ENCODE measurements at places on chromosomes 11 and 22.
A peak's percentile ranks its signal among the peaks of the same experiment; 100 is the strongest.

DNA sequence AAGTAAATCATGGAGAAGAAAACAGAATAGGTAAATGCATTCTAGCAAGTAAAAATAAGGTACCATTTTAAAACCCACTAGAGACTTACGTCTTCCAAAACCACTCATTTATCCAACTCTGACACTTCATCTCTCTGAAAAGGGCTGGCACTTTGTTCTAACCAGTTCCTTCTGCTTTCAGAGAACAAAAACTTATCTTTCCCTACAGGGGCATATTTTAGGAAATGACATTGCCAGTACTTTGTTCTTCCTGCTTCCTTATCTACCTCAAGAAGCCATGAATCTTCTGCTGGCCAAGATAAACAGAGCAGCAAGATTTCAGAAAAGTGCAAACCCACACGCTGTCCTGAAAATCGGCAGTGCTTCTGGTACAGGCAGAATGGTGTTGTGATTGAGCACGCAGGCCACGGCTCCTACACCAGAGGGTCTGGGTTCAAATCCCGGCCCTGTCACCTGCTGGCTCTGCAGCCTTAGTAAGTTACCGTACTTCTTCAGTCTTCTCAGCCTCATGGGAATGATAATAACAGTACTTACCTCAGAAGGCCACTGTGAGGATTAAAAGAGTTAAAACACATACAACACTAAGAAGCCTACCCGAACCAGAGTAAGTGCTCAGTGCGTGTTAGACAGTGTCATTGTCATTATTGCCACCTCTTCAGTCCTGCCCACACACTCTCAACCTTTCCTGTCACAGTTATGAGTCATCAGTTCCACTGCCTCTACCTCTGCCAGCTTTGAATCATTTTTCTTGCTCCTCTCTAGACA lies 11.0 kb downstream of the MPZL3 start:
- peak; percentile 73 for DNase-seq

GRCh38 chr22:35596821-35597220 lies 20.3 kb downstream of the MB start:
- DNase-seq: no peak

DNA sequence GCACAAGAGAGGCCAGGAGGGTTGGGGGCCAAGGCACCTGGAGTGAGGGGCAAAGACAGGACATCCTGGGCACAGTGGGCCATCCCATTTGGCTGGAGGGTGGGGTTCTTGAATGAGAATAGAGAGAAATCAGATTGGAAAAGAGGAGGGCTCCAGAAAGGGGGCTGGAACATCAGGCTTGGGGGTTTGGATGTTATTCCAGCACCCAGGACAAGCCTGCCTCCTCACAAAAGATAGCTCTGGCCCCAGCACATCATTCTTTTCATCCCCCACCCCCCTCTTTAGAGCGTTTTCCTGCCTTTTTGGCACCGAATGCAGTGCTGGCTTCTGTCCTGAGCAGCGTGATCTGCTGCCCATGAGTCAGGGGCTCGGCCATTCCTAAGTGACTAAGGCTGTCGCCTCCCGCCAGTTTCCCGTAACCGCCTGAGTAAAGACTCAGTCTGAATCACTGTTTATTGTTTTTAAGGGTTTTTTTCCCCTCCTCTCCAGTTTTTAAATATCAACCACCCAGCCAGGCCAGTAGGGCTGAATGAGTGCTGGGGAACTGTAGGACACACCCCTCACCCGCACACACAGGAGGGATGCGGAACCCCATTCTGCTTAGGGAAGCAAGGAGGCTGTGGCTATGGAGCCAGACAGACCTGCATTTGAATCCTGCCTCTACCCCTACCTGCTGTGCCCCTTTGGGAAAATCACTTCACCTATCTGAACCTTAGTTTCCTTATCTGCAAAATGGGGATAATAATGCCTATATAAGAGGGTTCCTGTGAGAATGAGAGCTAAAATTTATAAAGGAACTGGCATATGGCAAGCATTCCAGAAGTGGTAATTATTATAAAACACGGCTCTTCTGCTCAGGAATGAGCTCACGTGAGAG lies 32.4 kb upstream of the NAV2 start:
- no peak for DNase-seq

- DNase-seq: no peak
These were observed 142.8 kb downstream of the MAML2 start for GRCh38 chr11:96200243-96200642.

GRCh38 chr22:29302681-29303465 lies 3.6 kb upstream of the GAS2L1 start:
- no peak for DNase-seq

DNA sequence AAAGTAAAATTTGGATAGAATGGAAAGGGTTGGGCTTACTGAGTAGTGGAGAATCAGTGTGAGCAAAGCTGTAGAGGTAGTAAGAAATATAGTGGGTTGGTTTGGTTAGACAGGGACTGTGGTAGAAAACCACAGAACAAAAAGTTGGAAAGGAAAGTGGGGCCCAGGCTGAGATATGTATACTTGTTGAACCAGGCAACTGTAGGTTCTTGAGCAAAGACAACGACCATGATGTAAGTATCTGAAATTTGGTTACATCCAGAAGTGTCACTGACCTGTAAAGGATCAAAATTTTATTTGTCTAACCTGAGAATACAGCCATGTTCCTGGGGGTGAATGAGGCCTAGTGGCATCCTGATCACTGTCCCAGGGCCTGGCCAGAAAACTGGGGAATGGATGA lies 114.1 kb downstream of the STIM1 start:
- no peak for DNase-seq

DNA sequence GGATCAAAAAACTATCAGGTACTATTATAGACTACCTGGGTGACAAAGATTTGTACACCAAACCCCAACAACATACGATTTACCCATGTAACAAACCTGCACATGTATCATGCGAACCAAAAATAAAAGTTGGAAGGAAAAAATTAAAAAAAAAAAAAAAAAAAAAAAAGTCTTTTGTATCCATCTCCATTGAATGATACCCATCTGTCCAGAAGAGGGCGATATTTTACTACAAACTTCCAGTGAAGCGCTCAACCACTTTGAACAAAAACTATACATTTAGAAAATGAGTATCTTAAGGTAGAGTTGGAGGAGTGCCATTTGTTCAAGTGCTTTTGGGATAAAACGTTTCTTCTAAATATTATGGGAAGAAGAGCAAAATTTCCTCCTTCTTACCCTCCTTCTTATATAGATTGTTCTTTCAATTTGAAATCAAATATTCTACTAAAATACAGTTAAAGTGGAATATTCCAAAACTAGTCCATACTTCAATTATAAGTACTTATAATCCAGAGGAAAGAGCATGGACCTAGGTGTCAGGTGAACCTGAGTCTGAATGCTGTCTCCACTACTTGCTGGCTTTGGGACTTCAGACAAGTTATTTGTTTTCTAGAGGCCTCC lies 23.3 kb downstream of the ARL14EP start:
- no peak for DNase-seq

- DNase-seq: no peak
These were observed 1.2 kb downstream of the MSANTD2 start for GRCh38 chr11:124798991-124799347.

- no peak for DNase-seq
These were observed 24.3 kb downstream of the FAM83F start for GRCh38 chr22:40019100-40019499.

GRCh38 chr11:72741849-72742512 lies 10.2 kb downstream of the ARAP1 start:
- no peak for DNase-seq

GRCh38 chr11:11070976-11071375 lies 213.1 kb upstream of the ZBED5 start:
- DNase-seq: no peak

DNA sequence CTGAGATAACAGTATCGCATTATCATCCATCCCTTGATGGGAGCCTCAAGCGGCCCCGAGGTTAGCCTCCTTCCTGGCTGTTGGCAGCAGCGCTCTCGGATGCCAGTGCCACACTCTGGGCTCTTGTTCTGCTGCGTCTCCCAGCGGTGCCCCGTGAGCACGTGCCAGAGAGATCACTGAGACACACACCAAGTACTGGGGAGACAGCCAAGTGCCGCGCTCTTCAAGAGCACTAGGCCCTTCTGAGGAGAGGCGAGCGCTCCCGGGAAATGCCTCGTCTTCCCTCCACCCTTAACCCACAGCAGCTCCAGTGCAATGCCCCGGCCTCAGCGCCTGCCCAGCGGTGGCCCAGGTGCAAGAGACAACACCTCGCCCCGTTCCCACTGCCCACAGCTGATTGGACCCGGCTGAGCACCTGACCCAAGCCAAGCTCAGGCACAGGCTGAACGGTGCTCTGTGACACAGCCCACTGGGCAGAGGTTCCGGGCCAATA lies 248.3 kb upstream of the NARS2 start:
- DNase-seq: no peak

- DNase-seq: no peak
These were observed 116.6 kb downstream of the PLEKHA7 start for GRCh38 chr11:16897470-16898061.

DNA sequence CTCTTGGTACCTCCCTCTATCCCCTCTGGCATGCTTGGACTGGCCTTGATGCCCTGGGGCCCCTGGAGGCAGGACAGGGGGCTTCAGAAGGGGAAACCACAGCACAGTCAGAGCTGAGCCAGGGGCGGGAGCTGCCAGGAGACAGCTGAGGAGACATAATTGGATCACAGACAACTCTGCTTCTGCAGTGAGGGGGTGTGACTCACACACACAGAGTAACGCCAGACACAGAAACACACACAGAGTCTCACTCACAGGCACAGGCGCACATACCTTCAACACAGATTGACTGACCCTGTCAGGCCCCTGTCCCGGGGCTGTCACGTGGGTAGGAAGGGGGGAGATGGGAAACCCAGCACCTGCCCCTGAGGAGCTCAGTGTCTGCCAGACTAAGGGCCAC lies 20.6 kb downstream of the STARD10 start:
- DNase-seq: no peak

DNA sequence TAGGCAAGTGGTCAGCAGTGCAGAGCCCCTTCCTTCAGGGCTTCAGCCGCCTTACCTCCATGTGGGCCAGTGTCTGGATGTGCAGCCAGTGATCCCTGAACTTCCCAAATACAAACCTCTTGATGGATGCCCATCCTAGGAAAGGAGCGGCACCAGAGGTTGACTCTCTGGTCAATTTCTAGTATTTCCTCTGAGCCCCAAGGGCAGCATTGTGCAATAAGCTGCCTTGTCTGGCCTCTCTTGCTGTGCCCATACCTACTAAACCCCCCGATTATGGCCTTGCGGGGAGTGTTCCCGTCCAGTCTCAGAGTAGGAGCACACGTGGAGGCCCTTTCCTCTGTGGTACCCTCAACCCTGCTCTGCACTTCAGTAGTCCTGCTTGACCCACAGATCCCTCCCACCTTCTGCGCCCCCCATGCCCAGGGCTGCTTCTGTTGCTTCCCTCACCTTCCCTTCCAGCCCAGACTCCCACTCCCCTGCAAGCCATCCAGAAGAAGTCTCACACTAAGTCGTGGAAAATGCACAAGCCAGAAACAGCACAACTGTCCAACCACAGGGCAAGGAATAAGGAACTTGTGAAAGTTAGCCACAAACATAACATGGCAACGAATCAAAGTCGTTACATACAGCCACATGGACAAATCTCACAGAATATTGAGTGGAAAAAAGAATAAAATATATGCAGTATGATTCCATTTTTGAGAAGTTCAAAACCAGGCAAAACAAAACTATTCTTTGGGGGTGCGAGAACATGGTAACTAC lies 39.6 kb upstream of the HORMAD2 start:
- no peak for DNase-seq

GRCh38 chr11:69862797-69863543 lies 43.8 kb upstream of the FGF3 start:
- no peak for DNase-seq

DNA sequence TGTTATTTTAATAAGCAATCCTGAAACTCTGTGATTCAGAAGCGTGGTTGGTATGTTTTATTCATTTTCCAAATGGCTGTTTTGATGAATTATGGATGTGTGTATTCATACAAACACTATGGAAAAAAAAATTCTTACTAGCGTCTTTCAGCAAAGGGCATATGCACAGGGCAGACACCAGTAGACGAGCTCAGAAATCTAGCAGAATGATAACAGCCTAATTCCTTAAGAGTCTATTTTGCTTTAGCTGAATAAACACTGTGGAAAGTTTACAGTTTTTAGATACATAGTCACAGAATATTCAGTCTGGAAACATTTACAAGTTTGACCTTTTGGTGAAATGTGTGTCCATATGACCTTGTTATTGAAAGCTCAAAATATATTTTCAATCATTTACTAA lies 418.8 kb upstream of the LUZP2 start:
- DNase-seq: no peak

GRCh38 chr11:116849486-116849885 lies 12.1 kb upstream of the APOA1 start:
- DNase-seq: no peak

- DNase-seq: no peak
These were observed 35.0 kb downstream of the CWC15 start for GRCh38 chr11:94938095-94939055.

DNA sequence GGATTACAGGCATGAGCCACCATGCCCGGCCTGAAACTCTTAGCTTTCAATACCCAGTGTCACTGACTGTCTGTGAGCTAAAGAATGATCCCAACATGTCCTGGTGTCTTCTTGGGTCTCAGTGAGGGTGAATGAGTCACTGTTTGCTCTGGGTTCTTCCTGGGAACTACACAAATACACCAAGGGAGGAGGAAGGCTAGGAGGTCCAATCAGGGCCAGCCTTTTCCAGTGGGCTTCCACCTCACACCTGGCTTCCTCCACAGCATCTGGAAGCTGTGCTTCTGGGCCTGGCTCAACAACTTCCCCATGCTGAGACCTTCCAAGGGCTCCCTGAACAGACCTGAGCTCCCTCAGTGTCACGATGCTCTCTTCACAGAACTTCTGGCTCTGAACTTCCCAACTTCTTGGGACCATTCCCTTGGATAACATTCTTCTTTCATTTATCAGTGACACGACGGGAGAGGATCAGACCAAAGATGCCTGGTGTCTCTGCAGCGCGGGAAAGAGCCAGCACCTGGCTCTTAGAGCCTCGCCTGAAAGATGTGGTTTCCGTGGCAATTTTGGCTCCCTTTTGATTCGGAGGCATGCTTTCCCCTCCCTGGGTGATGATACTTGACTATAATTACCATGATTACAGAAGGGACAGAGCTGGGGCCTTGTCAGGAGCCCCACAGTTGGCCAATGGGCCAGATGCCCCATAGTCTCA lies 22.3 kb upstream of the CHRM4 start:
- DNase-seq: no peak

DNA sequence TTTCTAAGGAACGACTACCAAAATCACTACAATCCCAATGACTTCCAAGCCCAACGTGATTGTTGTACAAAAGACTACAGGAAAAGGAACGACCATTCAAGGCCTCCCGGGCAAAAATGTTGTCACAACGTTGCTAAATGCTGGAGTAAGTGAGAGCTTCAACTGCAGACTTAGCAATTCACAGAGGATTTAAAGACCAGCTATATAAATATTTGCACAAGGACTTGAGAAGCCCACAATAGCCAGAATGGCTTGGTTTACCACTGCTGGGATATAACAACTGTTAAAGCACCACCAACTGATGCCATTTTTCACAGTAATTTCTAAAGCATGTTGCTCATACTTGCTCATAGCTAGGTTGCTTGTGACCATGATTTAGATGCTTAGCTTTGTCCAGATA lies 78.3 kb downstream of the EMSY start:
- no peak for DNase-seq

Data from activated CD4-positive, alpha-beta T cell treated with anti-CD3 and anti-CD28 coated beads for 4 hours (primary cell).